Activated CD4-positive, alpha-beta memory T cell treated with anti-CD3 and anti-CD28 coated beads, Interleukin-2, amount 10 ng/mL, durations not matched to agents 7 days and 5 days (primary cell): ENCODE measurements at places on chromosomes 12 and 14. TPM values are rescaled to one million over a fixed set of nuclear protein-coding genes. Genes with fewer than 3 reads are reported as not detected.

- H3K4me3 ChIP-seq, result no peak overlapping the region
- DNase-seq, result no peak
- peaks cover 11% of the 10 kb centered on the region for H3K4me1 ChIP-seq
- H3K27me3 ChIP-seq, result no peaks in the 10 kb centered on the region
- no peaks in the 10 kb centered on the region for H3K36me3 ChIP-seq
Observed at GRCh38 chr14:104147346-104148125, 9.1 kb downstream of the KIF26A start.

The DTX1 gene
- not detected for total RNA-seq

DNA sequence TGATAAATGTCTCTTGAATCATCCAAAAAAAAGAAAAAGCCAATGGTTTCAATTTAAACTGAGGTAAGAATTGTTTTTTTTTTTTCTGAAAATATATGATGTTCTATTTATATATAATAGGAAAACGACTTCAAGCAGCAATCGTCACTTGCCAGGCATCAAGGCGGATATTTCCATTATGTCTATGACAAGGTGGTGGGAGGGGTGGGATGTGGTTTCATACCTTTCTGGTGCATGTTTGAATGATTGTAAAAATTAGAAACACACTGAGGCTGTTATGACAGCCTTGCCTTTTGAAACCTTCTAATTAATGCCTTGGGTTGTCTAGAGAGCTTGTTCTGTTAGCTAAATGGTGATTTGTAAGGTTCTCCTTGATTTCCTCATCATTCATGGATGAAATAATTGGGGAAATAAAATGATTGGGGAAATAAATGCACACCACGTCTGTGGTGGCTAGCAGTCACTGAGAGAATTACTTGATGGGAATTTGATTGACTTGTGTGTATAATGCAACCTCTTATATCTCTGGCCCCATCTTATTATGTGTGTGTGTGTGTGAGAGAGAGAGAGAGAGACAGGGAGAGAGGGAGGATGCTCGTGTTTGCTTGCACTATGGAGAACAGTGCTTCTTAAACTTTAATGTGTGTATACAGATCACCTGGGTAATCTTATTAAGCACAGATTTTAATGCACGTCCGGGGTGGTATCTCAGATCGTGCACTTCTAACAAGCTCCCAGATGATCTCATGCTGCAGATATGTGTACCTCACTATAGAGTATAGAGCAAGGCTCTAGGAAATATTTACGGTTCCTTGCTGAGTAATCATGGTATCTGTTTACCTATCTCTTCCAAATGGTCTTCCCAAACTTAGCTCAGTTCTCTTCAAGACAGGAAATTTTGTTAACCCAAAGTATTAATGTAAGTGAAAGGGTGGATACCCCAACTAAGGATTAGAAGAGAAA, 502.6 kb downstream of the DIO2 start:
- no peaks in the 10 kb centered on the region for H3K27me3 ChIP-seq
- no peaks in the 10 kb centered on the region for H3K36me3 ChIP-seq
- DNase-seq, result no peak
- H3K4me3 ChIP-seq, result no peak overlapping the region

DNA sequence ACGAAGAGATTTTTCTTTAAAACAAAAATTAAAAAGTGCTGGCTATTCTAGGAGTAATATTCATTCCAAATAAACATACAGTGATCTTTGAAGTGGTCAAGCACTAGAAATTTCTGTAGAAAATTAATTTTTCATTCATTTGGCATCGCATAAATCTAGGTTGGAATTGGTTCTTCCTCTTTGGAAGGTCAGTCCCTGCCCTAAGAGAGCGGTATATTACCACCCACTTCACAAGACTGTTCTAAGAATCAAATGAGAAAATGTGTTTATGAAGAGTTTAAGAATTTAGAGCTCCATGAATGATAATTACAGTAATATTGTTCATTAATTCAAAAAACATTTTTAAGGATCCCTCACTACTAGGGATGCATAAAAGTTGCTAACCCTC, 444 bp upstream of the GEMIN2 start:
- peaks cover 22% of the 10 kb centered on the region for H3K36me3 ChIP-seq
- peak overlapping the region; percentile 91 for H3K4me3 ChIP-seq
- peaks cover 38% of the 10 kb centered on the region for H3K4me1 ChIP-seq
- H3K27me3 ChIP-seq, result no peaks in the 10 kb centered on the region

The DNAI7 gene
- total RNA-seq, result not detected

GRCh38 chr14:63273129-63273528, 45.6 kb downstream of the GPHB5 start:
- no peak overlapping the region for H3K4me3 ChIP-seq
- peaks cover 5% of the 10 kb centered on the region for H3K27me3 ChIP-seq
- H3K36me3 ChIP-seq, result no peaks in the 10 kb centered on the region
- H3K4me1 ChIP-seq, result no peaks in the 10 kb centered on the region
- H3K27ac ChIP-seq, result no peak overlapping the region

DNA sequence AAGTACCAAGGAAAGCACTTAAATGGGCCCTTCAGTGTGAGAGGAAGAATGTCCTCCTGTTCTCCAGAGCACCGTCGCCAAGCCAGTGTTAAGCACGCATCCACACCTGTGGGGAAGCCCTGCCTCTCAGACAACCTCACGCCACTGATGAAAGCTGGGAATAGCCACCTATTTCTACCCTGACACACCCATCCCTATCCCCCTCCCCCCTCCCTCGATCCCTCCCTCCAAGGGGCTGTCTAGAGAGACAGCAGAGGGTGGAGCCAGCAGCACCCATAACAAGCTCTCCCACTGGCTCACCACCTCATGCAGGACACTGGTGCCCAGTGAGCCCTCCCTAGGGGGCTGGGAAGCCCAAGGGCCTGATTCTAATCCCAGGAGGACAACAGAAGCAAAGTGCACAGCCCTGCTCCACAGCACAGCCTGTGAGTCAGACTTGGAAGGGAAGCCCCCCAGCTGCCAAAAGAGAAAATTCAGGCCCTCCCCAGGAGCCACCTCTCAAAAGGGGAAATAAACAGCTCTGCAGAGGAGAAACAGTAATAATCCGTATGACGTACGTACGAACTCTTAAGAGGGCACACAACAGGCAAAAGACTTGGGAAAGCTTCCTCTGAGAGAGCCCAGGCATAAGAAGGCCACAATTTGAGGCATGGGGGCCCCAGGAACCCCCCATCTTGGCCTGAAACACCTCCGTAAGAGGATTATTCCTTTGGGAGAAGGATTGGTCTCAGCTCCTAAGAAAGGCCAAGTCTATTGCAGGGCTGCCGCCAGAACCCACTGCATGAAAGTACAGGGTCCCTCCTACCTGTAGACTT, 7.8 kb downstream of the PITPNM2 start:
- H3K4me3 ChIP-seq, result no peak overlapping the region
- H3K36me3 ChIP-seq, result no peaks in the 10 kb centered on the region
- H3K4me1 ChIP-seq, result peaks cover 4% of the 10 kb centered on the region
- DNase-seq, result no peak
- H3K27ac ChIP-seq, result no peak overlapping the region
- H3K27me3 ChIP-seq, result peaks cover 4% of the 10 kb centered on the region

DNA sequence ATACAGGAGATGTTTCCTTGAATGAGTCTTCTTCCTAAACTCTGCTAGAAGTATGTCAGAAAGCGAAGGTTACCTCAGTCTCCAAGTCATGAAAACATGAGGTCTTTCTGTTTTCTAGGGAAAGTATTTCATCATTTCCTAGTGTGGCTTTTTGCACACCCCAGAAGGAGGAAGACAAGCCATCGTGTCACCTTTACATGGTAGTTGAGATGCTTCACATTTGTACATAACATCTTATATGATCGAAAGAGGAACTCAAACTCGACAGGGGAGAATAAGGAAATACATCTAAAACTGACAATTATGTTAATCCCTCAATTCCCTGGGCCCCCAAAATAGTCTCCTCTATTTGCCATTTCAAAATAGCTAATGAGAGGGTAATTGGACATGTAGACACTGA, 214.1 kb upstream of the PLEKHG7 start:
- H3K4me1 ChIP-seq, result peaks cover 15% of the 10 kb centered on the region
- no peak overlapping the region for H3K4me3 ChIP-seq
- DNase-seq, result no peak
- H3K27ac ChIP-seq, result no peak overlapping the region

DNA sequence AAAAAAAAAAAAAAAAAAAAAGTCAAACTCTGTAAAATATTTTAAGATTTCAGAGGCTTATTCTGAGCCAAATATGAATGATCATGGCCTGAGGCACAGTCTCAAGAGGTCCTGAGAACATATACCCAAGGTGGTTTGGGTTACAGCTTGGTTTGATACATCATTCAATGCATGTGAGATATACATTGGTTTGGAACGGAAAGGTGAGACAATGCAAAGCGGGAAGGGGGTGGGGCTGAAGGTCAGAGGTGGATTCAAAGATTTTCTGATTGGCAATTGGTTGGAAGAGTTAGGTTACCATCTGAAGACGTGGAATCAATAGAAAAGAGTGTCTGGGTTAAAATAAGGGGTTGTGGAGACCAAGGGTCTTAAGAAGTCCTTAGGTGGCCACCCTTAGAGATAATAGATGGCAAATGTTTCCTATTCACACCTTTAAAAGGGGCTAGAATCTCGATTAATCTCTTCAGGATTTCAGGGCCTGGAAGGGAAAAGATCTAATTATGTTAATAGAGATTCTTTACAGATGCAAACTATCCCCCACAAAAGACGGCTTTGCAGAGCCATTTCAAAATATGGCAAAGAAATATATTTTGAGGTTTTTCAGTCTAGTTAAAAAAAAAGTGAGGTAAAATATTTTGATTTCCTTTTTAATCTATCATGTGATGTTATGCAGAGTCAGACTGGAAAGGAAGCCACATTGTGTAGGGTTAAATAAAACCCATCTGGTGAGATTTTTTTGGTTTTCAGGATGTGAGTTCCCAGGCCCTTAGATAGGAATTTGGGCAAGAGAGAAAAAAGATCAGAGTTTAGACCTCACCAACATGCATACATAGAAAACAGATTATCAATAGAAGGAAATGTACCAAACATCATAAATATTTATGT, 173.8 kb upstream of the CNOT2 start:
- no peaks in the 10 kb centered on the region for H3K36me3 ChIP-seq
- H3K27me3 ChIP-seq, result peaks cover 2% of the 10 kb centered on the region
- no peak overlapping the region for H3K27ac ChIP-seq
- no peak for DNase-seq

The DDX11 gene
- total RNA-seq, result 121 TPM

GRCh38 chr12:132686825-132687210, 324 bp downstream of the POLE start:
- no peak overlapping the region for H3K27ac ChIP-seq
- H3K36me3 ChIP-seq, result peaks cover 33% of the 10 kb centered on the region
- peak overlapping the region; percentile 80 for H3K4me3 ChIP-seq
- no peaks in the 10 kb centered on the region for H3K27me3 ChIP-seq
- DNase-seq, result no peak

The WNT1 gene
- 0.73 TPM for total RNA-seq

- H3K27me3 ChIP-seq, result peaks cover 16% of the 10 kb centered on the region
- H3K4me3 ChIP-seq, result no peak overlapping the region
- peaks cover 3% of the 10 kb centered on the region for H3K4me1 ChIP-seq
Observed at GRCh38 chr14:54392131-54392859, 4.5 kb upstream of the CDKN3 start.

DNA sequence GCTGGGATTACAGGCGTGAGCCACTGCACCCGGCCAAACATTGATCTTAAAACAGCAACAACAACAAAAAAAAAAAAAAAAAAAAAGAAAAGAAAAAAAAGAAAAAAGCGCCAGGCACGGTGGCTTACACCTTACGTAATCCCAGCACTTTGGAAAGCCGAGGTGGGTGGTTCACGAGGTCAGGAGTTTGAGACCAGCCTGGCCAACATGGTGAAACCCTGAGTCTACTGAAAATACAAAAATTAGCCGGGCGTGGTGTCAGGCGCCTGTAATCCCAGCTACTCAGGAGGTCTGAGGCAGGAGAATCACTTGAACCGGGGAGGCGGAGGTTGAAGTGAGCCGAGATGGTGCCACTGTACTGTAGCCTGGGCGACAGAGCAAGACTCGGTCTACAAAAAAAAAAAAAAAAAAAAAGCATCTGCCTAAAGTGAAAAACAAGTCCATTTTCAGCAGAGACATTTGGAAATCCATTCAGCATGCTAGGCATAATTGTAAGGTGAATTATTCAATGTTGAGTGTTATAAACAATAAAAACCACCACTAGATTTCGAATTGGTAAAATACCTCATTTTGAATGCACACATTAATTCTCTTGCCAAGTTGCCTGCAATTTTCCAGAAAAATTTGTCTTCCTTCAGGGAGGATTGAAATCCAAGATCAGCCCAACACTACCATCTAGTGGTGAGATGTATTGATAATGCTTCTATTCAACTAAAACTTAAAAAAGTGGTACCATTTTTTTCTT, 8.0 kb upstream of the CERS5 start:
- no peak overlapping the region for H3K27ac ChIP-seq
- no peak overlapping the region for H3K4me3 ChIP-seq
- peaks cover 27% of the 10 kb centered on the region for H3K36me3 ChIP-seq
- H3K27me3 ChIP-seq, result no peaks in the 10 kb centered on the region
- DNase-seq, result no peak

DNA sequence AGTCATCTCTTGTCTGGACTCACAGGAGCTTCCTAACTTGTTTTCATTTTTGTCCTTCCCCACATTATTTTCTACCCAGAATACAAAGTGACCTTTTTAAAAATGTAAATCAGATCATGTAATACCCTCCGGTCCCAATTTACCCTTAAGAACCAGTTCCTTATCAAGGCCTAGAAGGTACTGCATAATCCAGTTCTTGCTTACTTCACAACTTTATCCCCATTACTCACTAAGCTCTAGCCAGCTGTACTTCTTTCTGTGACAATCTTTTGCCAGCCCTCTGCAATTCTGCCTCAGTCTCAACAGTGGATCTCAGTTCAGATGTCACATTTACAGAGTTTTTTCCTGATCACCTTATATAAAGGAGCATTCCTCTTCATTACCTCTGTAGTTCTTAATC, 11.6 kb downstream of the RAP1B start:
- peaks cover 90% of the 10 kb centered on the region for H3K36me3 ChIP-seq
- H3K27me3 ChIP-seq, result no peaks in the 10 kb centered on the region
- no peak overlapping the region for H3K4me3 ChIP-seq
- no peak for DNase-seq
- no peak overlapping the region for H3K27ac ChIP-seq

DNA sequence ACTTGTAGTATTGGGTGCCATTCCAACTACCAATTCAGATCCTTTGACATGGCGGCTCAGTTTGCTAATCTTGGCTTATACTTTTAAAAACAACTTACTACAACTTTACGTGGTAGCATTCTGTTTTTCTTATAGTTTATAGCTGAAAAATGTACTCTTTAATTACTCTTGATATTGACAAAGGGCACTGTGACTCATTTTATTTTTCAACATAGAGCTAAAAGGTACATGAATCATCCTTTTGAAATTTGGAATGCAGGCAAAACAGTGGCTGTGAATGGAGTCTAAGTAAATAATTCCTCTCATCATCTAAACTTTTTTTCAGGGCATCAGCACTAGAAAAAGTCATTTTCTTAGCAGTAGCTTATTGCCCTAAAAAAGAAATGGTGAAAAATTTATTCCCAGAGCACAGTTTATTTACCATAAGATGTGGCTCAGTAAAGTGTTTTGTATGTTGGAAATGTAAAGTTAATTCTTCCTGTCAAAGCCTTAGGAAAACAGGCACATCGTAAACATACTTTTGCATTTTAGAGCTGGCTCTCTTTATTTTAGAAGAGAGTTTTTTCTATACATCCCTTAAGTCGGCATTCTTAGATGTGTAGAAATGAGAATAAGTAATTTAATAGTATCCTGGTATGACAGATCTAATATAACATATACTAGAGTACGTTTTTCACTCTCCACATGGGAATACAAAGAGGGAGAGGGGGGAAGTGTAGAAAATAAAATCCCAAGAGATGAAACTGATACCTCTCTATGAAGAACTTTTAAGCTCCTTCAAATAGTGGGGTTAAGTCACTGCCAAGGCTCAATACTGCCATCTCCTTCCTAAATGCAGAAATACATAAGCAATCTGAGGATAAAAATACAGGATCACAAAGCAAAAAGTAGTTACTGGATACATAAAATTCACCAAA, 55.2 kb downstream of the SLC25A21 start:
- H3K36me3 ChIP-seq, result no peaks in the 10 kb centered on the region
- no peaks in the 10 kb centered on the region for H3K4me1 ChIP-seq
- no peaks in the 10 kb centered on the region for H3K27me3 ChIP-seq
- no peak for DNase-seq

The PIANP gene
- total RNA-seq, result not detected
